ENCODE measurements at places on chromosomes 4 and X.

GRCh38 chrX:151675121-151675746 is 20.0 kb upstream of the PRRG3 start:
- no peak for DNase-seq

- DNase-seq = peak; percentile 72
These were observed 12.2 kb downstream of the SULT1B1 start for GRCh38 chr4:69748173-69748572.

DNA sequence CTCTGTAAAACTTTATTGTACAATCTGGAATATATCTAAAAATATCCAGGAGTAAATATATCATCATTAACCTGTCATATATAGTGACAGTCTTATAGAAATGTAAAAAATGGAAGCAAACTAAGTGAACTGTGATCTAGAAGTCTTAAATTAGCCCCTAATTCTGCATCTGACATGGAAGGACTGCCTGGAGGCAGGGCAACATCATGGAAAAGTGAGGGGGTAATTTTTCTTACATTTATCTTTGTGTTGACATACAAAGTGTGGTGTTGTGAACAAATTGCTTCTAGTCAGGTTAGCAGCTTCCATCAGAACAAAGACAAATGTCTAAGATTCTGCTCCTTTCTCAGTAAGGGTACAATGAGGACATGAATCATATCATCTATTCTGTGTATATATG is 186.3 kb downstream of the C4orf33 start:
- DNase-seq = no peak

- DNase-seq = peak; percentile 55
These were observed 842.1 kb upstream of the HTR2C start for GRCh38 chrX:113741744-113742143.

- DNase-seq = no peak
These were observed 80.1 kb downstream of the CENPC start for GRCh38 chr4:67465032-67465762.

- DNase-seq = no peak
These were observed 8.3 kb downstream of the POLR2B start for GRCh38 chr4:56986952-56987351.

All from fibroblast of pulmonary artery (primary cell).